ENCODE measurements at places on chromosomes 3 and 15.

DNA sequence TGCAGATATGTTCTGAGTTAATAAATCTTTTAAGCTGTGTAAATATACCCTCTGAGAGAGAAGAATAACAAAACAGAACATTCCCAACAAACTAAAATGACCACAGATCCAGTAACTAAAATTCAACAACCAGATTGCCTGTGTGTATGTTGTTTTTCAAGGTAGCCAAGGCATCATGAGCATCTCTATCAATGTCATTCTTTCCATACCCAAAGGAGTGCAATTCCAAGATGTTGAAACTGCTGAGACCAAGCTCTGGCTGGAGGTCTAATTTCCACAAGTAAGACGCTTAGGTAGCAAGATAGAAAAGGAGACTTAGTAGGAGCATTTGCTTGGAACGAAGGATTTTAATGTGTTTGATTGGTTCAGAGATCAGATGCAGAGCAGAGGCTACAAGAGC, 276.3 kb downstream of the RBMS3 start:
- no peaks in the 10 kb centered on the region for H3K27me3 ChIP-seq
- H3K36me3 ChIP-seq: no peaks in the 10 kb centered on the region

DNA sequence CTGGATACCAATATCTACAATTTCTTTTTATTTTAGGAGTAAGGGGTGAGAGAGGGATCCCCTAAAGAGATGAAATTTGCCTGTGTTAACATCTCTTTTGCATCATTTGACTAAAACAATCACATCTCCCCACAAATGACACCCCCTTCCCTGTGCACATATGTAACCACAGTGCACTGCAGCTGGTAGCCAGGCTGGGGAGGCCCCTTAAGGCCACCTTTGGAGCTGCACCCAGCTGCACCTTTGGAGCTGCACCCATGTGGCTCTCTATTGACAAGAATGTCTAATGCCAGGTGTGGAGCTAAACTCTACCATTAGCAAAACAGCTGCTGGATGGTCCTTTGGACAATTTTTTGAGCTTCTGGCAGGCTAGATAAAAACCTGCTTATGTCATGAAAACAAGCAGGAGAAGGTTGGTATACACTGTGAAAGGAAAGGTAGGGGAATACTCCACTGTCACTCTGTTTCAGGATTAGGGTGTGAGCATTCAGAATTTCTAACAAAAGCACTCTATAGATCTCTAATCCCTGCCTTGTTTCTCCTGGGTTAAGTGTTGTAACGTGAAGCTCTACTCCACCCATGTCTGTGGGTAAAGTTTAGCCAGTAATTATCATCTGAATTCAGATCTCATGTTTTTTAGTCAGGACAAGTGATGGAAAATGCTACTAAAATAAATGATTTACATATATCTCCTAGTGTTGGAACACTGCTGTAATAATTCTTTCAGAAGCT, 52.1 kb downstream of the TFG start:
- H3K27me3 ChIP-seq: no peaks in the 10 kb centered on the region
- no peak overlapping the region for H3K4me3 ChIP-seq
- no peak for DNase-seq
- no peaks in the 10 kb centered on the region for H3K36me3 ChIP-seq
- H3K27ac ChIP-seq: no peak overlapping the region

DNA sequence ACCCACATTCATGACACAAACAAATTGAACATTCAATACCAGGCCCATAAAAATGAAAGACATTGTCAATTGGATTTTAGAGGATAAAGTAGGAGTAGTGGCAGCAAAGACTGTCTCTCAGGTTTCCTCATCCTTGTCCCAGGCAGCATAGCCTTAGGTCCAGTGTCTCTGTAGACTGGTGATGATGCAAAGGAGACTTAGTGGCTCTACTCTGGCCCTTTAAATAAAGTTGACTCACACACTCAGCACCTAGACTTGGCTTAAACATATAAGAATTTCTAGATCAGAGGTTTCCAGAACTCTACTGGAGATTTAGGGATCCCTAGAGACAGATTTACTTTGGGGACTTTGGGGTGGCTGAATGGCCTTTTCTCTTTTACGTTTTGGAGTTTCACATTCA, 166.6 kb downstream of the NR1D2 start:
- DNase-seq: no peak
- no peaks in the 10 kb centered on the region for H3K4me1 ChIP-seq
- no peak overlapping the region for H3K27ac ChIP-seq
- H3K27me3 ChIP-seq: no peaks in the 10 kb centered on the region
- no peak overlapping the region for H3K4me3 ChIP-seq

GRCh38 chr3:170766823-170767575, 103.0 kb downstream of the RPL22L1 start:
- no peaks in the 10 kb centered on the region for H3K27me3 ChIP-seq
- no peaks in the 10 kb centered on the region for H3K36me3 ChIP-seq
- H3K27ac ChIP-seq: no peak overlapping the region
- DNase-seq: no peak

GRCh38 chr3:42256135-42256819, 9.7 kb downstream of the CCK start:
- no peak for DNase-seq
- H3K36me3 ChIP-seq: no peaks in the 10 kb centered on the region
- H3K4me3 ChIP-seq: no peak overlapping the region
- H3K27me3 ChIP-seq: no peaks in the 10 kb centered on the region
- H3K4me1 ChIP-seq: no peaks in the 10 kb centered on the region
- H3K27ac ChIP-seq: no peak overlapping the region

DNA sequence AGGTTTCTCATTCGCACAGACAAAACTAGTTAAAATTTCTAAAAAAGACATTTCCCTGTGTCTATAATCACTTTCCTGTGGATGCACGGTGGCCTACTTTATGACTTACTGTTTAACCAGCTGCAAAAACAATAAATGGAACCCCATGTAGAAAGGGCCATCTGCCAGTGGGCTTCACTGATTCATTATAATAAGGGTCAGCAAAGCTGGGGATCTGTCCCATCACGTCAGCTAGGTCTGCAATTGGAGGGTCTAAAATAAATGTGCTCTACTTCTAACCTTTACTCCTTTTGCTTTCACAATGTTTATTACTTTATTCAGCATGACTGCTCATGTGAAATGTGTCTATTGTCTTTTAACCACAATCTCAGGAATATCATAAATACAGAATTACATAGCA, 43.1 kb upstream of the NMD3 start:
- no peak overlapping the region for H3K27ac ChIP-seq
- peaks cover 21% of the 10 kb centered on the region for H3K4me1 ChIP-seq
- DNase-seq: no peak
- H3K36me3 ChIP-seq: no peaks in the 10 kb centered on the region

DNA sequence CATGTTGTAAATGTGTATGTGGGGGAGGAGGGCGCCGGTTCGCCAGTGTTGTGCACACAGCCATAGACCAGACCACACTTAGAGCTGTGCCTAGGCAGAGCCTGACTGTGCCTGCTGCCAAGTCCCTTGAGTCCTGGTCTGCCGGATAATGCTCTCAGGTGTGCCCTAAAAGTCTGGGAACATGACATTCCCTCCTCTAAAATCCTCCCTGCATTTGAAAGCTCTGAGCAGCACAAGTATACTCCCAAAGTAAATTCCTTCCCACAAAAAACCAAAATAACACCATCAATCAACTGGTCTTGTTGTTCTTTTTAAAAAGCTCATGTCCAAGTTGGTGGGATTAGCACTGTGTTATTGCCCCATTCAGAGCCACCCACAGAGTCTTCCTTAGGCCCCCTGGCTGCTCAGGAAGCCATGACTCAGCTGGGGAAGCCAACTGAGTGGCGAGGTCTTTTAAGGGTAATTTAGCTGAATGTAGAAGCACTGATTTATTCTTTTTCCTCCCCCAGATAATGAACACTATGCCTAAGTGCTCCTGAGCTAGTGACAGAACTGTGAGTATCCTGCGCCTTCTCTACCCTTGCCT, 147.8 kb upstream of the MCTP2 start:
- no peak overlapping the region for H3K4me3 ChIP-seq
- H3K36me3 ChIP-seq: no peaks in the 10 kb centered on the region
- H3K27ac ChIP-seq: no peak overlapping the region
- H3K4me1 ChIP-seq: no peaks in the 10 kb centered on the region

- H3K27me3 ChIP-seq: no peaks in the 10 kb centered on the region
- no peaks in the 10 kb centered on the region for H3K36me3 ChIP-seq
- H3K27ac ChIP-seq: no peak overlapping the region
- no peak for DNase-seq
Observed at GRCh38 chr3:134827213-134827612, 32.2 kb downstream of the EPHB1 start.

DNA sequence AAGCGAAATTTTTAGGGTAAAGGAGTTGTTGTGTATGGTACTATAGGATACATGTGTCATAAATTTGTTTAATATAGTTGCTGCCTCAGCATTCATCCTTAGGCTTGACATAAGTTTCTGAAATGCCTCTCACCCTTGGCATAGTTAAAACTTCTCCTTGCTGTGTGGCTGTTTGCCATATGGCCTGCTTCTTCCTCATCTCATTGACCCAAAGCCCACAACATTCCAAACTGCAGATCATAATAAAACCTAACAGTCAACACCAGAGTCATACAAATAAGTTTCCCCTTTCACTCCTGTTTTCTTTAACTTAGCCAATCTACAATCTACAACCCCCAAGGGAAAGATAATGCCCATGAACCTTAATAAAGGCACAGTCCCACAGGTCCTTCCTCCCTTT, 136.6 kb downstream of the TMCC1 start:
- no peak overlapping the region for H3K27ac ChIP-seq
- H3K27me3 ChIP-seq: no peaks in the 10 kb centered on the region
- H3K36me3 ChIP-seq: no peaks in the 10 kb centered on the region
- peaks cover 4% of the 10 kb centered on the region for H3K4me1 ChIP-seq

GRCh38 chr3:52245322-52246263, at the start of gene PPM1M:
Gene PPM1M (plus strand): TSS chr3:52245759. CDS start chr3:52245825, 66 bp downstream.
- no peaks in the 10 kb centered on the region for H3K27me3 ChIP-seq
- peaks cover 7% of the 10 kb centered on the region for H3K36me3 ChIP-seq
- H3K27ac ChIP-seq: peak within 1 kb of the TSS; percentile 79

GRCh38 chr15:39285071-39285470, 295.8 kb upstream of the THBS1 start:
- H3K4me1 ChIP-seq: no peaks in the 10 kb centered on the region
- no peaks in the 10 kb centered on the region for H3K27me3 ChIP-seq
- no peaks in the 10 kb centered on the region for H3K36me3 ChIP-seq

GRCh38 chr15:51619331-51620035, 3.1 kb downstream of the DMXL2 start:
- H3K27ac ChIP-seq: no peak overlapping the region
- DNase-seq: no peak
- H3K4me1 ChIP-seq: peaks cover 9% of the 10 kb centered on the region
- H3K4me3 ChIP-seq: no peak overlapping the region

DNA sequence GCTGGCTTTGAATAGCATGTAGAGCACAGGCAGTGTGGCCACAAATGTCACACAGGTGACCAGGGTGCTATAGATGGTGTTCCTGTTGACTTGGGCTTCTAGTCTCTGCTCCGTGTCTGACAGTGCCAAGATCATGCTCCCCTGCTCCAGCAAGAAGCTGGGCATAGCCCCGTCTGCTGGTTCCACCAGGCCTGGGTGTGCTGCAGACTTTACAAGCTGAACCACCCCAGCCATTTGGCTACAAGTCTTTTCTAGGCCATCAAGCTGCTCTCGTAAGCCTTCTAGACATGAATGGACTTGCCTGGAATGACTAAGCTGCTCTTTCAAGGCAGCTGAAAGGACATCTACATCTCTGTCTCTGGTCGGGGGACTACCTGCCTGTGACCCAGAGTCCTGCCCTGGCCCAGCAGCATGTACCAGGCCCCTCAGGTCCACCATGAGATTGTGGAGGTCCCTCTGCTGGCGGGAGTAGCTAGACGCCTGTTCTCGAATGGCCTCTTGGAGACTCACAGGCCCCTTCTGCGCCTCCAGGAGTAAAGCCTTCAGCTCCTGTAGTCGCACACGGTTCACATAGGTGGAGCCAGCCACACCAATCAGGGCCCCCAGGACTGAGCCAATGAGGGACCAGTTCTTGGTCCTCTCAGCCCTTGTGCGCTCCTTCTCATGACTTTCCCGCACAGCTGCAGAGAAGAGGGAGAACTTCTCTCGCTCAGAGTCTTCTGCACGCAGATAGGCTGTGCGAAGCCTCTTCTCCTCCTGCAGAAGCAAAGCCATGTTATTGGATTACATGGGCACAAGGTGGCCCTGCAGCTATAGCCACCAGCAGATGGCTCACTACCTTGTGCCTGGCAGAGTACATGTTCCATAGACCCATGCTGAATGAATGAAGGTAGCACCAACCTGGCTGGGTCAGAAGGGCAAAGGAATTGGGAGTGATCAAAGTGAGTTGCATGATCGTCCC, 2.8 kb upstream of the PLXNB1 start:
- no peaks in the 10 kb centered on the region for H3K36me3 ChIP-seq
- no peak for DNase-seq
- no peaks in the 10 kb centered on the region for H3K27me3 ChIP-seq
- H3K4me3 ChIP-seq: no peak overlapping the region

- H3K4me1 ChIP-seq: no peaks in the 10 kb centered on the region
- H3K27ac ChIP-seq: no peak overlapping the region
- H3K36me3 ChIP-seq: peaks cover 11% of the 10 kb centered on the region
- no peak for DNase-seq
- no peak overlapping the region for H3K4me3 ChIP-seq
- H3K27me3 ChIP-seq: no peaks in the 10 kb centered on the region
Observed at GRCh38 chr3:17402442-17402841, 340.0 kb downstream of the TBC1D5 start.

GRCh38 chr3:128458746-128459460, 7.8 kb downstream of the DNAJB8 start:
- no peak overlapping the region for H3K4me3 ChIP-seq
- no peaks in the 10 kb centered on the region for H3K36me3 ChIP-seq
- no peaks in the 10 kb centered on the region for H3K27me3 ChIP-seq
- H3K27ac ChIP-seq: no peak overlapping the region
- DNase-seq: no peak

GRCh38 chr3:73480187-73480672, 144.5 kb downstream of the PDZRN3 start:
- no peak overlapping the region for H3K4me3 ChIP-seq
- DNase-seq: no peak
- peaks cover 34% of the 10 kb centered on the region for H3K4me1 ChIP-seq
- H3K36me3 ChIP-seq: no peaks in the 10 kb centered on the region
- H3K27ac ChIP-seq: no peak overlapping the region

- DNase-seq: no peak
- no peaks in the 10 kb centered on the region for H3K4me1 ChIP-seq
- H3K27me3 ChIP-seq: no peaks in the 10 kb centered on the region
- no peak overlapping the region for H3K27ac ChIP-seq
Observed at GRCh38 chr15:48031466-48031865, 89.3 kb upstream of the SLC24A5 start.

- no peaks in the 10 kb centered on the region for H3K36me3 ChIP-seq
- no peaks in the 10 kb centered on the region for H3K27me3 ChIP-seq
- H3K27ac ChIP-seq: no peak overlapping the region
- H3K4me1 ChIP-seq: no peaks in the 10 kb centered on the region
Observed at GRCh38 chr3:101278727-101279126, 41.6 kb downstream of the IMPG2 start.

DNA sequence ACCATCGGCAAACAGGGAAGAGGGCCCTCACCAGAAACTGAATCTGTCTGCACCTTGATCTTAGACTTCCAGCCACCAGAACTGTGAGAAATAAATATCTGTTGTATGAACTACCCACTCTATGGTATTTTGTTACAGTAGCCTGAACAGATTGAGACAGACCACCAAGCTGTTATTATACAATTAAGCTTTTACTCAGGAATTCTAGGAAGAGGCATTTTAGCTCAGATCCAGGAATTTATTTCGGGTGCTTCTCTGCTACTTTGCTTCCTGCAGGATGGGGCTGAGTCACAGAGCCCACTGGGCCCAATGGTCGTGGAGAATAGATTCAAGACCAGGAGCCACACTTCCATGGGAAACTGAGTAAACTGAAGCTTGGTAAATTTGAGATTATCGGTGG, 145.5 kb upstream of the PFN2 start:
- no peak for DNase-seq
- H3K36me3 ChIP-seq: no peaks in the 10 kb centered on the region
- no peak overlapping the region for H3K4me3 ChIP-seq
- no peak overlapping the region for H3K27ac ChIP-seq
- peaks cover 18% of the 10 kb centered on the region for H3K4me1 ChIP-seq
